Sciatic nerve (tissue), 2 donors: ENCODE measurements at places on chromosomes 11 and 22.
A peak's percentile ranks its signal among the peaks of the same experiment; 100 is the strongest.

GRCh38 chr11:125494974-125495725 is 915 bp downstream of the FEZ1 start:
- peak; percentile 72 for DNase-seq

- DNase-seq = no peak
Observed at GRCh38 chr11:86237267-86237804, 7.2 kb upstream of the EED start.

- no peak for DNase-seq
Observed at GRCh38 chr11:27013781-27014361, 20.0 kb downstream of the FIBIN start.

GRCh38 chr22:23850136-23850611 is 7.5 kb upstream of the SLC2A11 start:
- DNase-seq = no peak

DNA sequence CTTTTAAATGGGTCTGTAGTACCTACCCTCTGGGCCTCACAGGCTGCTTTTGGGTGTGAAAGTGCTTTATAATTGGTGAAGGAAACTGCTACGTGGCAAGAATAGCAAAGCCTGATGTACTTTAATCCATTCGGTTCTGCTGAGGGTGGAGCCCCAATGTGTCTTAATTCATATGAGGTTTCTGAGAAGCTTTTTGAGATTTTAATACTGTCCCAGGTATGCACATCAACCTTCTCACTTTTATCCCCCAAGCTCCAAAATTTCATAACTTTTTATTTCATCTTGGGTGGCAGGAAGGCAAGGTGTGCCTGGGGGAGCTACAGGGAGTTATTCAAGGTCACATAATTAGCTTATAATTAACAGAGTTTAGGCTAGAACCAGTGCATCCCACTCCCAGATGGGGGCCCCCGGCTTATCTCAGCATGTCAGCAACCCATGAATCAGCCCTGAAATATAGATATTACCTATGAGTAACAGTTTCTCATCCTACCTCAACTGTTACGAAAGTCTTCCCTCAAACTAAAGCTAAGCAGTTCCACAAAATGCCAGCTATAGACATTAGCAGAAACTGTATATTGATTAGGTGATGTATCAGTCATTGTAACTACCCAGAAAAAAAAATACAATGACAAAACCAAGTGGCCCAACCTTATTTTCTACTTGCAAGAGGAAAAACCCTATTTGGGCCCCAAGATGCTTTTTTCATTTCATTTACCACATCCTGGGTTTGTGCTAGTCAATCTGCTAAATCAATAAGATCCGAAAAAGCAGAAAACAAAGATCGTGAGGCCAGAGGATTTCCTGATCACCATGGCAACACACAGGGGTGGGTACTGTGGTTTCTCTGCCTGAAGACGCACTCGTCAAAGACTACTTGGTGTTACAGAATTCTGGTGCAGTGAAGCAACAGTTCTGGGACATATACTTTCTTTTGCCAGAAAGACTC is 26.7 kb downstream of the CD44 start:
- no peak for DNase-seq

DNA sequence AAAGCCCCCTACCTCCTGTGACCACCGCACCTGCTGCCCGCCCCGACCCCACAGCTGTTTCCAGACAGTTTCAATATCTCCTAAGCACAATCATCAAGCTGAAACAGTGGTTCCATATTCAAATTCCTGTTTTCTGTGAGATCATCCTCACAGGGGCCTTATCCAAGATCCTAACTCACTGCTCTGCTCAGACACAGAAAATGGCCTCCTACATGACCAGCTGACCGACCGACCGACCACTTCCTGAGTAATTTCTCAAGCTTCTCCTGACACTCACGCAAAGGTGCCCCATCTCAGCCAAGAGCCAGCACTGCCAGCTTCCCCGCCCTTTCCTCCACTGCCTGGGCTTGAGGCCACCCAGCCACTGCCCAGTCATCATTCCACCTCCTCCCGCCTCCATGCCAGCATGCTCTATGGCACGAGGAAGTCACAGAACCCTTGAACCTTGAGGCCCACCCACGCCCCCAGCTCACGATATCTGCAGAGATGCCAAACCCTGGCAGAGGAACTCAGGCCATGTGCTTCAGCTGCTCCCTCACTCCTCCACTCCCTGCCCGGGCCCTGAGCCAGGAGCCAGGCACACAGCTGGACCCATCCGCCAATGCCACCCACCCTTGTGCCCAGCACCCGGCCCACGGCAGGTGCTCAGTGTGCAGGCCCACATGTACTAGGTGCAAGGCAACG is 14.0 kb downstream of the KIAA0930 start:
- peak; percentile 82 for DNase-seq

DNA sequence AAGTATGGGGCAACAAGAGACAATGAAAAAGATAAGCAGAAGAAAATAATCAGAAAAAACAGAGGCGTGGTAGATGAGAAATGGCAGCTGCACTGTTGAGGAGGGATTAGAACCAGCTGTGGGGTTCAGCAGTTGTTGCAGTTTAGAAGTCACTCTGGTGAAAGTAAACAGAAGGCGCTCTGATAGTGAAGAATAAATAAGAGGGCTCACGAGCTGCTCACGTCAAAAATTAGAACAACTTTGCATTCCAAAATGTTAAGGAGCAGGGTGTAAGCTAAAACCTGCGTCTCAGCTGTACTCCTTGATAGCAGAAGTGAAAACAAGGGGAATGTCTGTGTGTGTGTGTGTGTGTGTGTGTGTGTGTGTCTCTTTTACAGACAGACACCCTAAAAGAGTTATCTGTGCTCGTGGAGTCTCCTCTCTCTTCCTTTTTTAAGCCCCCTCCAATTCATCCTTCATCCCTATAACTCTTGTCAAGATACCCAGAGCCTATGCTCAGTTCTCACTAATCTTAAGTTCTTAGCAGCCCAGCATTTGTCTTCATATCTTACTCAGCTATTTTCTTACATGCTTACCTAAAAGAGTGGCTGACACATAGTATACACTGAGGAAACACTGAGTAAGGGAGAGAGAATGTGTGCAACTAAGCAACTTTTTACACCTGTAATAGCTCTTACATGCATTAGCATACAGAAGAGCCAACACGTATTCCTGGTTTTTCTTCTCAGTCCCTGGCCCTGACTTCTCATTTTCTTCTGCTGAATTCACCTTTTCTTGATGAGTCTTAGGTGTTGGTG is 8.9 kb downstream of the TTC17 start:
- DNase-seq = no peak

DNA sequence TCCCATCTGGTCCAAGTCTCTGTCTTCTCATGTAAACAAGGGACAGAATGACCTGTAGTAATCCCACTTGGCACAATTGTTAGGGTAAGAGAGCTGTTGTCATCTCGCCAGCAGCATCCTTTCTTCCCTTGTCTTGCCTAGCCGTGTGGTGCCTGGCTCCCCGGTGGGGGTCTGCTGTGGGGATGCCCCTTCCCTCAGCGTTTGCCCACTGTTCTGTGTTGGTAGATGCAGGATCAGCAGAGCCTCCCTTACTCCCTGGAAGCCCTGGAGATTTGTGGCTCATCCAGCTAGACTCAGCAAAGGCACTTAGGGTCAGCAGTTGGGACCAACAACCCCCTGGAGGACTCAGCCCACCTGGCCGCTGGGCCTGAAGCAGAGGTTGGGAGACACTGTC is 13.0 kb downstream of the ACO2 start:
- DNase-seq = no peak

DNA sequence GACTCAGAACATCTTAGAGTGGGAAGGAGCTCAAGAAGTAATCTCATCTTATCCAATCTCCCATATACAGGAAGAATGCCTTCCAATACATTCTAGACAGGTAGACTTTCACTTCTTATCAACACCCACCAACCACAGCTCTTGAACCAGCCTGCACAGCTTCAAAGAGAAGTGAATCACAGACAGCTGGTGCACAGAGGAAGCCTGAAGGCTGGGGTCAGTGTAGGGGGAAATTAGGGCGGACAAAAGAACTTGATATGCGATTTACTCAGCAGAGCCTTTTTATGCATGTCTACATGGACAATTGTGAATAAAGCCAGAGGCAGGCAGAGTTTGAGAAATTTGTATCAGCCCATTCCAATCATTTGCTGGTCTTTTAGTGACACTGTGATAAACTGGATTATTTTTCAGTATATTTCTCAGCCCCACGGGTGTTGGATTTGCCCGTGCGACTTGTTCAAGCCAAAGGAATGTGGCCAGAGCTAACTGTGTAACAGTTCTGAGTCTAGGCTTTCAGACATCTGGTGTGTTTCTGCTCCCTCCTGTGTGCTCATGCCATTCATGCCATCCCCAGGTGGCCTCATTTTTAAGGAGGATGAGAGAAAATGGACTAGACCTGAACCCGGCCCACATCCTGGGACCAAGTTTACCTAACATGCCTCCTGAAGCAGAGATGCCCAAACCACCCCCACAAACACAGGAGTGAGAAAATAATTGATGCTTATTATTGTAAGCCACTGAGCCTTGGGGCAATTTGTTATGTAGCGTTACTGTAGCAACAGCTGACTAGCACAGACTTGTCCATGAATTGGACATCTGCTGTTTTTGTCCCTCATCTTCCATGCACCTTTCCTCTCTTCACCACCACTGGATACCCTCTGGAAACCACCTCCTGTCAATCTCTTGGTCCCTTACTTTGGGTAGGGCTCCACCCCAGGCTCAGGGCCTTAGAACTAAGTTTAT is 137.5 kb upstream of the HSD17B12 start:
- no peak for DNase-seq

DNA sequence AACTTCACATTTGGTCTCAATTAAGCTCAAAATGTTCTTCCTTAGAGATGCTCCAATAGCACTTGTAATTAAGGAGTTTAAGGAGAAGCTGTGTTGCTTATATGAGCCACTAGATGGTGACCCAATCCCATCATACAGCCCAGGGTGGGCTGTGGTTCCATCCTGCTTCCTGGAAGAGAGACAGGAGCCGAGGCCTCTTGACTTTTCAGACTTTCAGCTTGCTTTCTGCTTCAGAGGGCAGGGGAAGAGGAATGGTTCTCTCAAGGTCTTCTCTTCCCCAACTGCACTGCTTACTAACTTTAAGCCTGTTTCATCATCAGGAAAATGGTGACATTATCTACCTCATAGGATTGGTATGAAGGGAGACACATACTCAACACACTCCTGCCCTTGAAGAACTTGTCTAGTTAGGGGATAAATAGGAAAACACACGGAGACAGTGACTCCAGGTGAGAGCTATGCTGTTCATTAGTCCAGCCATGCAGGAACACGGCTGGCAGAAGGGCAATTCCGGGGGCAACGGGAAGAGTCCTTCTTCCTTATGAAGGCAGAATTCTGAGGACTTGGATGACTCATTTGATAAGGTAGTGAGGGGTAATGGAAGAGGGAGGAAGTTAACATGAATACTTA is 20.1 kb downstream of the TMEM218 start:
- no peak for DNase-seq

- no peak for DNase-seq
Observed at GRCh38 chr11:6452219-6452618, 11.4 kb upstream of the HPX start.

DNA sequence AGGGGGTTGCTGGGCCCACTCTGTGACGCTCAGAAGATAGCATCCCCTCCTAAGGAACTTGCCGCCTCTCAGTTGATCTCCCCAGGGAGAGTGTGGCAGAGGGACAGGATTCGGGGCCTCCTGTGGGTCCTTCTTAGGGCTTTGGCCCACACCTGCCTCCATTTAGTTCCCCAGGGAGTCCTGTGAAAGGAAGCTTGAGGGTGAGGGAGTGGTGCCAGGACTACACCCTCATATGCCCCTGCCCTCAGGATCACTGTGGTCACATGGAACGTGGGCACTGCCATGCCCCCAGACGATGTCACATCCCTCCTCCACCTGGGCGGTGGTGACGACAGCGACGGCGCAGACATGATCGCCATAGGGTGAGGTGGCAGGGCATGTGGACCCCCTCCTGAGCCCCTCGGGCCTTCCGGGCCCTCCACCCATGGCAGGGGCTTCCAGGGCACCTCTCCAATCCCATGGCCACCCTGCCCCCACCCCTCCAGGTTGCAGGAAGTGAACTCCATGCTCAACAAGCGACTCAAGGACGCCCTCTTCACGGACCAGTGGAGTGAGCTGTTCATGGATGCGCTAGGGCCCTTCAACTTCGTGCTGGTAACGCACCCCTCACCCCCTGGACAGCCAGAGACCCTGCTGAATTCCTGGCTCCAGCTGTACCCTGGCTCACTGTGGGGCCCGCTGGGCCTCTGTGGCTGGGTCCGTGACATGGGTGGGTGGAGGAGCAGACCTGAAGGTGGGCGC is 3.5 kb downstream of the INPP5J start:
- no peak for DNase-seq

GRCh38 chr11:114478768-114479167 is 39.5 kb downstream of the REXO2 start:
- no peak for DNase-seq

DNA sequence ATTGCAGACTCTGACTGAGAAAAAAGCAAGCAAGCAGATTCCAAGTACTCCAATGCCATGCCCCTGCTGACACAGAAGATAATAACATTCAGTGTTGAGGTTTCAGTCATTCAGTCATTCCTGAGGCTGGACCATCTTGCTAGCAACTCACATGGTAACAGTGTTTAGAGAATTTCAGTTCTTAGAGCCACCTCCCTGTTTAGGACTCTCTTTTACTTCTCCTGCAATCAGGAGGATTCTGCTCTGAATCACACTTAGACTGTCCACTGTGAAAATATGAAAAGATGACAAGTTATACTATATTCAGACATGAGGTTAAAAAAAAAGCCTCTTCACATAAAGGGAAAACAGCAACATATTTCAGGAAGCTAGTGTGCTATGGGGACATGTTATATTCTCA is 183.9 kb upstream of the CTSC start:
- no peak for DNase-seq
